T-cell (primary cell): ENCODE measurements at places on chromosomes 16 and 17. TPM values are rescaled to one million over a fixed set of nuclear protein-coding genes. Genes with fewer than 3 reads are reported as not detected.
A peak's percentile ranks its signal among the peaks of the same experiment; 100 is the strongest.

DNA sequence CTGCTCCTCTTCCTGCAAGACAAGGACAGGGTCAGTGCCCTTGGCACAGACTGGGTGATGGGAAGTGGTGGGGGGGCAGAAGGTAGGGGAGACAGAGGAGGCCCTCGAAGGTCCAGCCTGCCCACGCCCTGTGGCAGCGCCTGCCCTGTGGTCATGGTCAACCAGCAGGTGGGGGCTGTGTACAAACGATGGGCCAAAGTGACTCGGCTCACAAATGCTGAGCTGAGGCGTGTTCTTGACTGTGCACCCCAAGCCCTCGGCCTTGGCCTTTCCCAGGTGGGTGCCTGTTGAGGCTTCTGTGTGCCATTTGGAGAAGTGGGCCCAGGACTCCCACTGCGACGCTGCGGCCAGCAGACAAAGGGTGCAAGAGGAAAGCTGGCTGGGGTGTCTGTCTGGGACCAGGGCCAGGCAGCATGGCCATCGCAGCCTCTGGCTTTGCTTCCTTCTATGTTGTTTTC lies 22.6 kb downstream of the MXRA7 start:
- H3K4me1 ChIP-seq = no peaks in the 10 kb centered on the region
- no peaks in the 10 kb centered on the region for H3K36me3 ChIP-seq
- H3K27ac ChIP-seq = no peak overlapping the region
- peaks cover 11% of the 10 kb centered on the region for H3K27me3 ChIP-seq
- no peak overlapping the region for H3K4me3 ChIP-seq

The CD7 gene
- total RNA-seq = 135 TPM

The MRPL28 gene
- total RNA-seq = 43.8 TPM

GRCh38 chr16:22664132-22664531 lies 149.8 kb upstream of the HS3ST2 start:
- H3K4me3 ChIP-seq = no peak overlapping the region
- H3K36me3 ChIP-seq = no peaks in the 10 kb centered on the region
- DNase-seq = no peak
- H3K27ac ChIP-seq = no peak overlapping the region
- peaks cover 29% of the 10 kb centered on the region for H3K27me3 ChIP-seq
- no peaks in the 10 kb centered on the region for H3K4me1 ChIP-seq

GRCh38 chr17:10083864-10084263 lies 114.5 kb downstream of the GAS7 start:
- H3K4me1 ChIP-seq = no peaks in the 10 kb centered on the region
- H3K36me3 ChIP-seq = no peaks in the 10 kb centered on the region
- no peak overlapping the region for H3K27ac ChIP-seq

GRCh38 chr16:24044467-24044866 lies 208.7 kb downstream of the PRKCB start:
- peaks cover 17% of the 10 kb centered on the region for H3K4me1 ChIP-seq
- no peak overlapping the region for H3K4me3 ChIP-seq
- no peak overlapping the region for H3K27ac ChIP-seq
- no peak for DNase-seq
- H3K27me3 ChIP-seq = no peaks in the 10 kb centered on the region
- H3K36me3 ChIP-seq = peaks cover 31% of the 10 kb centered on the region

GRCh38 chr17:42183741-42184711 lies 1.2 kb downstream of the HCRT start:
- no peaks in the 10 kb centered on the region for H3K36me3 ChIP-seq
- H3K4me3 ChIP-seq = peak overlapping the region; percentile 62
- peak overlapping the region; percentile 66 for H3K27ac ChIP-seq
- peaks cover 21% of the 10 kb centered on the region for H3K27me3 ChIP-seq
- DNase-seq = peak; percentile 75

DNA sequence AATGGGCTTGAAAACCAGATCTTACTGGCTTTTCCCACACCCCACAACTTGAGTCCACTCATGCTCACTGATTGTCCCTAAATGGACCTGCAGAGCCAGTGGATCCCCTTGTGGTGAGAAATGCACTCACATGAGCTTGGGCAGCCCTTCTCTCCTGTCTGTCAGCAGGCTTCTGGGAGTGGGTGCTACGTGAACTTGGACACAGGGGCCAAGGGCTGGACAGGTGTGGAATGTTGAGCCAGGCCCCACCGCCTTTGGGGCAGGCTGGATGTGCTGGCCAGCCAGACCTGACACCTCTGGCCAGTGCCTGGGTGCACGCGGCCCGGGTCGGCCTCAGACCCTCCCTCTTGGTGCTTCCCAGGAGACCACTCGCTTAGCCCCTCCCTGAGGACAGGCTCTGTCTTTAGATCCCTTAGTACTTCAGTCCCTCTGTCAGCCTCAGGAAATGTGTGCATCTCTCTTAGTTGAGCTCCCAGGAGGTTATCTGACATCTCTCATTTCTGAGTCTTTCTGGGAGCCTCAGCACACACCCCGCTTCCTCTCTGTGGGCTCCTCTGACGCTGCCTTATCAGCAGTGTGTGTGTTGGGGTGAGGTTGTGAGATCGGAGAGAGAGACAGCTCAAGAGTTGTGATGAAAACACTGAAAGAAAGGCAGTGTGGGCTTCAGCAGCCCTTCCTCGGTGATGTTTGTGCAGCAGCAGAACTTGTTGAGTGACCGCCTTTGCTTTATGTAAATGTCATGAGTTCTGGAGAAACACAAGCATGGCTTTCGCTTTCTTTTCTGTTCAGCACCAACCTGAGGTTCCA lies 117.0 kb downstream of the RAB11FIP4 start:
- H3K36me3 ChIP-seq = peaks cover 4% of the 10 kb centered on the region
- no peaks in the 10 kb centered on the region for H3K27me3 ChIP-seq
- DNase-seq = peak; percentile 63
- peak overlapping the region; percentile 64 for H3K4me3 ChIP-seq
- peak overlapping the region; percentile 83 for H3K27ac ChIP-seq
- H3K4me1 ChIP-seq = peaks cover 68% of the 10 kb centered on the region

DNA sequence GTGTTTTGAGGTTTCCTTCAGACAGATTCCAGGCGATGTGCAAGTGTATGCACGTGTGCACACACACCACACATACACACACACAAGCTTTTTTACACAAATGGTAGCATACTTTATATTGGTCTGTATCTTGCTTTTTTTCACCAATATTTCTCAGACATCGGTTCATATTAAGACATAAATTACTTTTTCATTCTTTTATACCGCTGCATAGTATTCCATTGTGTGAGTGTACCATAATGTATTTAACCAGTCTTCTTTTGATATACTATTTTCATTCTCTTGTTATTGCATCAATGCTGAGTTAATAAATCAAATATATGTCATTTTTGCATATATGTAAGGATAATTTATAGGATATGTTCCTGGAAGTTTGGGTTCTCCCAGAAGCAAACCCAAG lies 22.4 kb upstream of the ITGAX start:
- H3K27ac ChIP-seq = no peak overlapping the region
- no peak overlapping the region for H3K4me3 ChIP-seq
- peaks cover 27% of the 10 kb centered on the region for H3K4me1 ChIP-seq
- no peaks in the 10 kb centered on the region for H3K36me3 ChIP-seq

The KRT14 gene
- not detected for total RNA-seq

DNA sequence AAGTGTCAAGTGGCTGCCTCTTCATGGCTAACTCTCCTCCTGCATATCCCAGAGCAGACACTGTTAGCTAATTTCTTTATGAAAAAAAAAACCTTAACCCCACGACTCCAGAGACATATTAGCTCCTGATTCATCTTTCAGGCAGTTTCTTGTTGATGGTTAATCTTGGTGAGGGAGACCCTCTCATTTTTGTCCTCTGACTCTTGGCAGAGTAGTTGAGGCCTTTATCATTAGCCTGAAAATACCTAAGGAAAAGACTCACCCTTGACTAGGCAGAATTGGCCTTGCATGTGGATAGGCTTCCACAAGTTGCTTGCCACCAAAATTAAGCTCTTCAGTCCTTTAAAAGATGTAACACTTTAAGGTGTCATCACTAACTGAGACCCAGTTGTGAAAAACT lies 4.0 kb downstream of the CRYBA1 start:
- no peak overlapping the region for H3K4me3 ChIP-seq
- no peak for DNase-seq
- no peaks in the 10 kb centered on the region for H3K4me1 ChIP-seq
- no peaks in the 10 kb centered on the region for H3K36me3 ChIP-seq
- no peak overlapping the region for H3K27ac ChIP-seq
